ENCODE measurements at places on chromosomes 16 and 17. TPM values are rescaled to one million over a fixed set of nuclear protein-coding genes. Genes with fewer than 3 reads are reported as not detected.

Gene CNTNAP1
- 0.25 TPM for total RNA-seq

DNA sequence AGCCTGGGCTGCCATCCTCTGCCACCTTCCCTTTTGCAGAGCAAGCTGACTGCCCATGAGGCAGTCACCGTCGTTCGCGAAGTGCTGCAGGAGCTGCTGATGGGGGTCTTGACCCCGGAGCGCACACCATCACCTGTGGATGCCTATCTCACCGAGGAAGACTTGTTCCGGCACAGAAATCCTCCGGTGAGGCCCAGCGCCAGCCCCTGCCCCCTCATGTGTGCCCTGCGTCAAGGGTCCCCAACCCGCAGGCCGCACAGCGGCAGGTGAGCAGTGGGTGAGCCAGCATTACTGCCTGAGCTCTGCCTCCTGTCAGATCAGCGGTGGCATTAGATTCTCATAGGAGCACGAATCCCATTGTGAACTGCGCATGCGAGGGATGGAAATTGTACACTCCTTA lies 7.7 kb upstream of the EPN3 start:
- DNase-seq: no peak

- no peak for DNase-seq
Observed at GRCh38 chr16:50603206-50604064, 55.2 kb downstream of the NKD1 start.

DNA sequence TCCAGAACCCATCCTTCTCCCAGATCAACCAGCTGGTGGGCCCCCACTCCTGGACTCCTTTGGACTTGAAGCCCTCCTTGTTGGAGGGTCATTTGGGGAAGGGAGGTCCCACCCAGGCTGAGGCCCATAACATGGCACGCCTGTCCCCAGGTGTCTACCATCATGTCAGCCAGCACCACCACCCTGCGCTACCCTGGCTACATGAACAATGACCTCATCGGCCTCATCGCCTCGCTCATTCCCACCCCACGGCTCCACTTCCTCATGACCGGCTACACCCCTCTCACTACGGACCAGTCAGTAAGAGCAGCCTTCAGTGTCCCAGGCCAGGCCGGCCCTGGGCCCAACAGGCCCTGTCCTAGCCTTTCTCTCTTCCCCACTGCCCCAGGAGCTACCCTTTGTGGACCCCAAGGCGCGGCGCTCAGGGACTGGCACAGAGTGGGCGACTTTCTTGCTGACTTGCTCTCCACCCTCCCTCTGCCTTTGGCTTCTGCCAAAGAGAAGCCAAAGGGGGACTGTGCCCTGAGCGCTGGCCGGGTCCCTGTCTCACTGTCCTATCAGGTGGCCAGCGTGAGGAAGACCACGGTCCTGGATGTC lies 4.3 kb downstream of the TUBG1 start:
- no peak for DNase-seq

- DNase-seq: no peak
Observed at GRCh38 chr17:76405607-76405966, 21.2 kb downstream of the SPHK1 start.

DNA sequence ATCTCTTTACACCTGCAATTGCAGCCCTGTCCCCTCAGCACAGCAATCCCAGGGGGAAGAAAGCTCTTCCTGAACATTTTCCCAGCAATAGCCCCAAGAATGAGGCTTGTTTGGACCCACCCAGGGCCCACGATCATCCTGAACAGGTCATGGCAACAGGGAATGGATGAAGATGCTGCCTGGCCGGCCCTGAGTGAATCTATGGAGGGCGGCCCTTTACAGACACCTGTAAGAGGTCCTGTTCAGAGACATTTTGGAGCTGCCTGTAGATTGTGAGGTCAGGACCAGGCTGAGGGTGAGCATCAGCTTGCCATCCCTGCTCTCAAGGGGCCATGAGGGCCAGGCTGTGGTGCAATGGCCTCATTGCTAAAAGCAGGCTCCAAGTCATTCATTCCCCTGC lies 69.1 kb downstream of the COG7 start:
- DNase-seq: no peak

DNA sequence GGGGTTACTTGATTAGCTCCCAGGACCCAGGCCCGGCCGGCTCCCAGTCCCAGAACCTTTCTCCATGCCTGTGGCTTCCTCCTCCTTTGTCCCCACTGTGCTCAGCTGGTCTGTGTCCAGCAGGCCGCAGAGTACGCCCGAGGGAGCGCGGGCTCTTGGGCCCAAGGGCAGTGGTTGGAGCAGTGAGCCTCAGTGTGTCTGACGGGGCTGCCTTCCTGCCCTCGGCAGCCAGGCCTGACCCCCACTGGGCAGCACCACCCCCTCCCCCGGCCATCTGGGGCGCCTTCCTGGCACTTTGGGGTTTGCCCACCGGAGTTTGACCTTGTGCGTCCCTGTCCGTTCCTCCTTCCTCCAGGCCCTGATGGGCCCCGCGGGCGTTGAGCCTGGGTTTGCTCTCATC lies 62.4 kb upstream of the PVALEF start:
- DNase-seq: no peak

GRCh38 chr17:73510981-73511718 lies 133.1 kb downstream of the SDK2 start:
- DNase-seq: no peak

GRCh38 chr16:27759967-27760788 lies 210.2 kb downstream of the KATNIP start:
- DNase-seq: no peak

Data from activated CD8-positive, alpha-beta T cell treated with anti-CD3 and anti-CD28 coated beads for 36 hours (primary cell).